Activated CD8-positive, alpha-beta T cell treated with anti-CD3 and anti-CD28 coated beads, Interleukin-2, amount 10 ng/mL, durations not matched to agents 7 days and 5 days (primary cell): ENCODE measurements at places on chromosomes 11 and 22.
A peak's percentile ranks its signal among the peaks of the same experiment; 100 is the strongest.

DNA sequence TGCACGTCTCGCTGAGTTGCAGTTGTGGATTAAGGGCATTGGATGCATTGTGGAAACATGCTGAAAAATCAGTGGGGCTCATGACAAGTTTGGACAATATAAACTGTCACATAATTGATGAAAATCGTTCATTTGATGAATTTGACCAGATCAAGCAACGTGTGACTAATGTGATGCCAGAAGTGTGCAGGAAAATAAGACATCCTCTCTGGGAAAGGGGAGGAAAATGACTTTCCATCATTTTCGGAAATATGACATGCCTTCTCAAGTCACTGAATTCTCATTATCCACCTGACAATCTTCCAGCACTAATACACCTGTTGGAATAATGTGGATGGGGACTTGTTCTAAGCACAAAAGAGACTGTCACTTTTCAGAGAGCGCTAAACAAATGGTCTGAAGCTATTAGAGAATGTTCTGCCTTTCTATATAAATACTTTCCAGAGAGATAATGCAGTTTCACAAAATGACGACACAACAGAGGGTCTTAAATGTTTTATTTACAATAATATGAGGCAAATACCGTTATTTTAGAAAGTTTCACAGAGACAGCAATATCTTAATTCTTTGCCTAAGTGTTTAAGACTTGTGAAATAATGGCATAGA is 1741.9 kb upstream of the RAG2 start:
- H3K27ac ChIP-seq: no peak overlapping the region
- H3K4me3 ChIP-seq: no peak overlapping the region

DNA sequence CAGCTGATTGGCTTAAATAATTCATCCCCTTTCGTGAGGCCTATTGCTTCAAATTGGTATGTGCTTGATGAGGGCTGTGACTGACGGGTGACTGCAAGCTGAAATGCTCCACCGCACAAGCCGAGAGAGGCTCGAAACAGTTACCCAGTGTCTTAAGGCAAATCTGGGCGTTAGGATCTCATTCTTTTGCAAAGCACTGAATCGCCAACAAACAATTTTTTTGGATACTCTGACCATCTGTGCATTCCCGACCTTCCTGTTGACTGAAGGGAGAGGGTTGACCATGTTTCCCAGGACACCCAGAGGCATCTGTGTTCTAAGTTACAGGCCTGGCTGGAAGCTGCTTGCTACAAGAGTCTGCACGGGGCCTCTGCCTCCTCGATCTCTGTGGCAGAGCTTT is 32.1 kb downstream of the CACNG2 start:
- peaks cover 9% of the 10 kb centered on the region for H3K27me3 ChIP-seq
- H3K27ac ChIP-seq: no peak overlapping the region
- no peaks in the 10 kb centered on the region for H3K4me1 ChIP-seq
- no peak overlapping the region for H3K4me3 ChIP-seq
- no peak for DNase-seq
- H3K36me3 ChIP-seq: no peaks in the 10 kb centered on the region

DNA sequence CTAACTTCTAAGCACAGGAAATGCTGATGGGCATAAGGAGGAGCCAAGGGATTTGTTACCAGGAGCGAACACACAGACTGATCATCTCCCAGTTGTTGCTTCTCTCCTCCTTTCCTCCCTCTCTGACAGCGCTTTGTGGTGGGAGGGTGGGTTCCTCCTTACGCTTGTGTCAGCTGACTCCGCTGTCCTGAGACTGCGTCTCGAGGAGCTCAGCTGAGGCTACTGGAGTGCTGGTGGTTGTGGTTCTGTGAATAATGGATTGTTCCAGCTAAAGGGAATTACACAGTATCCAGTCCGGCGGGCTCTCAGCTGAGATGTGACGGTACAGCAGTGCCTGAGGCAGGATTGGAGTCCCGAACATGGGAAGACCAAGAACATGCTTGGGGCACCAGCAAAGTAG is 113.4 kb downstream of the CTNND1 start:
- H3K4me3 ChIP-seq: no peak overlapping the region
- peaks cover 17% of the 10 kb centered on the region for H3K4me1 ChIP-seq
- H3K27ac ChIP-seq: no peak overlapping the region
- DNase-seq: no peak

GRCh38 chr11:128404437-128404836 is 182.9 kb downstream of the ETS1 start:
- peaks cover under 1% of the 10 kb centered on the region for H3K4me1 ChIP-seq
- DNase-seq: no peak
- H3K27me3 ChIP-seq: no peaks in the 10 kb centered on the region
- H3K36me3 ChIP-seq: no peaks in the 10 kb centered on the region
- H3K4me3 ChIP-seq: no peak overlapping the region

- no peaks in the 10 kb centered on the region for H3K27me3 ChIP-seq
- H3K27ac ChIP-seq: peak overlapping the region; percentile 77
Measured at GRCh38 chr11:201966-202365, 5.2 kb downstream of the BET1L start.

- DNase-seq: no peak
- peaks cover 13% of the 10 kb centered on the region for H3K4me1 ChIP-seq
- peak overlapping the region; percentile 16 for H3K27ac ChIP-seq
- no peaks in the 10 kb centered on the region for H3K27me3 ChIP-seq
- H3K36me3 ChIP-seq: no peaks in the 10 kb centered on the region
- no peak overlapping the region for H3K4me3 ChIP-seq
Measured at GRCh38 chr11:66473608-66474515, 6.4 kb upstream of the DPP3 start.

GRCh38 chr11:32052215-32052614 is 38.7 kb upstream of the RCN1 start:
- no peaks in the 10 kb centered on the region for H3K4me1 ChIP-seq
- peak; percentile 61 for DNase-seq
- H3K27me3 ChIP-seq: peaks cover 32% of the 10 kb centered on the region
- H3K4me3 ChIP-seq: no peak overlapping the region
- H3K27ac ChIP-seq: no peak overlapping the region
- H3K36me3 ChIP-seq: no peaks in the 10 kb centered on the region

GRCh38 chr22:29663180-29663821 is 56.5 kb upstream of the CABP7 start:
- no peak overlapping the region for H3K4me3 ChIP-seq
- no peak overlapping the region for H3K27ac ChIP-seq
- no peaks in the 10 kb centered on the region for H3K27me3 ChIP-seq
- H3K36me3 ChIP-seq: peaks cover 25% of the 10 kb centered on the region
- DNase-seq: no peak

DNA sequence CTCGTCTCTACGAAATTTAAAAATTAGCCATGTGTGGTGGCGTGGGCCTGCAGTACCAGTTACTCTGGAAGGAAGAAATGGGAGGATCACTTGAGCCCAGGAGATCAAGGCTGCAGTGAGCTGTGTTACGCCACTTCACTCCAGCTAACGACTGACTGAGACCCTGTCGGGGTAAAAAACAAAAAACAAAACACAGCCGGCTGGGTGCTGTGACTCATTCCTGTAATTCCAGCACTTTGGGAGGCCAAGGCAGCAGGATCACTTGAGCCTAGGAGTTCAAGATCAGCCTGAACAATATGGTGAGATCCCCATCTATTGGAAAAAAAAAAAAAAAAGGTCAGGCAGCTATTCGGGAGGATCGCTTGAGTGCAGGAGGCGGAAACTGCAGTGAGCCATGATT is 2.4 kb downstream of the PAFAH1B2 start:
- H3K4me3 ChIP-seq: peak overlapping the region; percentile 92
- H3K27me3 ChIP-seq: peaks cover 4% of the 10 kb centered on the region
- peaks cover 41% of the 10 kb centered on the region for H3K36me3 ChIP-seq
- no peak for DNase-seq
- peaks cover 42% of the 10 kb centered on the region for H3K4me1 ChIP-seq

GRCh38 chr11:116703421-116703820 is 69.4 kb downstream of the BUD13 start:
- no peaks in the 10 kb centered on the region for H3K4me1 ChIP-seq
- no peak overlapping the region for H3K4me3 ChIP-seq
- H3K36me3 ChIP-seq: no peaks in the 10 kb centered on the region
- peaks cover 17% of the 10 kb centered on the region for H3K27me3 ChIP-seq
- DNase-seq: peak; percentile 22

DNA sequence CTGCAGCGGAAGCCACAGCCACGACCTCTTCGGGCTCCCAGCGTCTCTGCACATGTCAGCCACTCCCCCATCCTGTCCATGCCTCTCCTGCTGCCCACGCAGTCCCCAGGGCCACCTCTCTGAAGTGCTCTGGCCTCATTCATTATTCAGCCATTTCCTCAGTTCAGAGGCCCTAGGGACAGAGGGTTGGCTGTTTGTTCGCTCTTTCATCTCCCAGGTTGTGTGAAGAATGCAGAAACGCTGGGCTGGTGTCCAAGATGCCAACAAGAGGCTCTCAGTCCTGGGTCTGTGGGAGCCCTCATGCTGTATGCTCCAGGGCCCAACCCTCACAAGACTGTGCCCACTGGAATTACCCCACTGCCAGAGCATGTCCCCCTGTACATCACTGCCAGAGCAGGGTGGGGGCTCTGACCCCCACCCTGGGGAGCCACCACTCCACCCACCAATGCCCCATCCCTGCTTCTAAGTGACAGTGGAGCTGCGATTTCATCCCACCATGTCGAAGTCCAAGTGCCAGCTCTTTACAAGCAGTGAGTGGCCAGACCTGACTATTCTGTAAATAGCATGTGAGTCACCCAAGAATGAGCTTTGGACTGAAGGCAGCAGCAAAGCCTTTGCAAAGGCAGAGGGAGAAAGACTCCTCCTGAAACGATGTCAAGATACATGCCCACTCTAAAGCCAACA is 209.6 kb downstream of the BUD13 start:
- no peaks in the 10 kb centered on the region for H3K36me3 ChIP-seq
- H3K27ac ChIP-seq: no peak overlapping the region
- no peaks in the 10 kb centered on the region for H3K4me1 ChIP-seq

DNA sequence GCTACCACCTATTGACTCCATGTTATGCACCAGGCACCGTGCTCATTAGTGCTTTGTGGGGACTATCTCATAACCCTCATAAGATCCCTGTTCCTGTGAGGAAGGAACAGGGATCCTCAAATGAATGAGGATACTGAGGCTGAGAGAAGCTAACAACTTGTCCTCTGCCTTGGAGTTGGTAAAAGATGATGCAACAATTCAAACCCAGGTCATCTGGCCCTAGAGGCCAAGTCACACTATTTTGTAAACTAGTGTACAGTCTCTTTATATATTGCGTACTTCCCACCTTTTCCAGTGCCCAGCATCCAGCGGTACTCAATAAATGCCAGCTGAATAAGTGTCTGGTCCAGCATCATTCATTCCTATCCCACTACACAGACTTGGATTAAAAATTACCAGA is 92.6 kb downstream of the RCN1 start:
- H3K36me3 ChIP-seq: no peaks in the 10 kb centered on the region
- H3K4me1 ChIP-seq: no peaks in the 10 kb centered on the region
- H3K4me3 ChIP-seq: no peak overlapping the region
- no peak overlapping the region for H3K27ac ChIP-seq
- H3K27me3 ChIP-seq: peaks cover 23% of the 10 kb centered on the region

DNA sequence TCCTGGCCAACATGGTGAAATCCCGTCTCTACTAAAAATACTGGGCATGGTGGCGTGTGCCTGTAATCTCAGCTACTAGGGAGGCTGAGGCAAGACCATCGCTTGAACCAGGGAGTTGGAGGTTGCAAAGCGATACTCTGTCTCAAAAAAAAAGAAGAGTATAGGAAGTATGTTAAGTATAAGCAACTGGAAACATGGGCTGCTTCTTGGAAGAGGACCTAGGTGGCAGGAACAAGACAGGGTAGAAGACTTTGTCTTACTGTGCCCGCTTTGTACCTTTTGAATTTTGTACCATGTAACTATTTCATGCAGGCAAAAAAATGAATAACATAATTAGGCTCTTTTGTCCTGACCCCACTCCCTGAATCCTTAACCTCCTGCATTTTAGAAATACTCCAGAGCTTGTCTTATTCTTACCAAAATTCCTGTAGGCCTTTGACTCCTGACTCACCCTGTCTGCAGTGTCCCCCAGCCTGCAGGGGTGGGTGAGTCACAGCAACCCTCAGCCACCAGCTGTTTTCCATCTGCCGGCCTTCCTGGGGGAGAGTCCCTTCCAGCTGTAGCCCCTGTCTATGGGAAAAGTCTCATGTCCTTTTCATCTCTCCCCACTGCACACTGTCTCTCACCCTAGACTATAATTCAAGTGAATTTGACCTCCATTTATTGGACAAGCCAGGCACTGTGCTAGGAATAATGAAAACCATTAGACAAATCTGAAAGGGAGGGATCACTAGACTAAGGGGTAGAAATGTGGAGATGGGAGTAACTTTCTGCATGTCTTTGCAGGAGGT is 41.8 kb downstream of the TXN2 start:
- H3K4me3 ChIP-seq: no peak overlapping the region
- peaks cover 46% of the 10 kb centered on the region for H3K4me1 ChIP-seq
- H3K27me3 ChIP-seq: no peaks in the 10 kb centered on the region
- H3K36me3 ChIP-seq: no peaks in the 10 kb centered on the region

DNA sequence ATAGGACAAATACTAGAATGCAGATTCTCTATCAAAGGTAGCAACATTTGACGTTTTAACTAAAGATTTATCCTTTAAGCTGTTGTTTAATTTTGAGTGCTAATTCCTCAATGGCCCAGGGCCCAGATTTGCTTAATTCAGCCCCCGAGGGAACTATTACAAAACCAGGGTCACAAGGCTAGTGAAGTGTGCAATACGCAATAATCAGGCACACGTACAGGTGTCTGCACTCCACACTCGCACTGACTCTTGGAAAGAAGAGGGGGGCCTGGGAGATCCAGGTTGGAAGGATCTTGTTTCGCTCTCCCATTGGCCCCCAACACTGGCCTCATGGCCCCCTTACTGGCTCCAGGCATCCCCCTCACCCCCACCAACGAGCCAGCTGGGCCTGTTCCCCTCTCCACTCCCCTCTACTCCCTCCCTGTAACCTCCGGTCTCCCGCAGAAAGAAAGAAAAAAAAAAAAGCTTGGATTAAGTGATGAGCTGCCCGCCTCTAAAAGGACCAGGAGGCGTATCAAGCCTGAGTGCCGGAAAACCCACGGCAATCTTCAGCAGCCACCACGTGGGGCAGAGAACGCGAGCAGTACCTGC is 2.2 kb upstream of the KIRREL3 start:
- DNase-seq: no peak
- H3K27me3 ChIP-seq: peaks cover 33% of the 10 kb centered on the region
- no peaks in the 10 kb centered on the region for H3K36me3 ChIP-seq
- no peak overlapping the region for H3K27ac ChIP-seq

DNA sequence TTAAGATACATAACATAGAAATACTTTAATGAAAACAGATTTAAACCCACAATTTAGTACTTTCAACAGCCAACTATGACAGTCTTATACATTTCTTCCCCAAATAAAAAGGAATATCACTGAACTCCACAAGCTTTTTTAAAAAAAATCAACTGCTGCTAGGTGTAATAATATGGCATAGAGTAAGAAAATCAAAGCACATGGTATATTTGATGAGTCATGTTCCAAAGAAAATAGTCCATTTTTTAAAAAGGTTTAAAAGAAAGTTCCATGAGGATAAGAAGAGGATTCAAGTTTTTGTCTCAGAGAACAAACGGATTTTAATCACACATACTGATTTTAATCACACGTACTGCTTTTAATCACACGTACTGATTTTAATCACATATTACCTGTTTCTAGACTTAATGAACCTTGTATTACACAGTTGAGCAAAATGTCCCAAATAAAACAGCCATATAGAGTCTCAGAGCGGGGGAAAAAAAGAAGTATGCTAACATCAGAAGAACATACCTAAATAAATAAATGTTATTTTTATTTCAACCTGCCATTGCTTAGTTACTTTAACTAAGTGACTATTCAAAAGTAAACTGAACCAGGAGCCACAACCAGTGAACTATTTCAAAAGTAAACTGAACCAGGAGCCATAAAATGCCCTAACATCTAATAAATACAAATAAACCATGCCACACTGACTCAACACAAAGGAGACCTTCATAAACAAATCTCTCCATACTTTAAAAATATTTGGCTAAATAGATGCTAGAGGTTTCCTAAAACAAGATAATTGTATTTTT is 198.4 kb downstream of the SBF2 start:
- H3K4me1 ChIP-seq: peaks cover 13% of the 10 kb centered on the region
- no peak overlapping the region for H3K27ac ChIP-seq
- H3K36me3 ChIP-seq: no peaks in the 10 kb centered on the region
- no peak overlapping the region for H3K4me3 ChIP-seq
- no peaks in the 10 kb centered on the region for H3K27me3 ChIP-seq
